ENCODE measurements at places on chromosomes 11 and 22. TPM values are rescaled to one million over a fixed set of nuclear protein-coding genes. Genes with fewer than 3 reads are reported as not detected.

The OR51B4 gene
- total RNA-seq = not detected

The MISFA gene
- total RNA-seq = 5.0 TPM

The PNPLA3 gene
- total RNA-seq = 4.9 TPM

The TENM4 gene
- 0.39 TPM for total RNA-seq

The PLAAT5 gene
- not detected for total RNA-seq

The MAJIN gene
- not detected for total RNA-seq

The POLD4 gene
- 78.7 TPM for total RNA-seq

The NELL1 gene
- not detected for total RNA-seq

The DLAT gene
- 75.9 TPM for total RNA-seq

The MYO7A gene
- 1.3 TPM for total RNA-seq

The OR56A1 gene
- total RNA-seq = not detected

The RASSF10 gene
- total RNA-seq = not detected

The DDX17 gene
- 277 TPM for total RNA-seq

The C22orf31 gene
- total RNA-seq = not detected

The OR10AG1 gene
- total RNA-seq = not detected

The KCNJ1 gene
- total RNA-seq = not detected

The CDHR5 gene
- total RNA-seq = not detected

The POTEH gene
- not detected for total RNA-seq

The C1QTNF6 gene
- 25.0 TPM for total RNA-seq

The TESMIN gene
- 47.6 TPM for total RNA-seq

The OR8A1 gene
- not detected for total RNA-seq

The HIPK3 gene
- 72.2 TPM for total RNA-seq

The PIWIL4 gene
- total RNA-seq = 2.1 TPM

The OVOL1 gene
- total RNA-seq = 0.23 TPM

The MGAT3 gene
- total RNA-seq = 0.57 TPM

The NKAPD1 gene
- 19.7 TPM for total RNA-seq

The MYOD1 gene
- not detected for total RNA-seq

The GGTLC3 gene
- not detected for total RNA-seq
